ENCODE measurements at places on chromosomes 6 and 20.

DNA sequence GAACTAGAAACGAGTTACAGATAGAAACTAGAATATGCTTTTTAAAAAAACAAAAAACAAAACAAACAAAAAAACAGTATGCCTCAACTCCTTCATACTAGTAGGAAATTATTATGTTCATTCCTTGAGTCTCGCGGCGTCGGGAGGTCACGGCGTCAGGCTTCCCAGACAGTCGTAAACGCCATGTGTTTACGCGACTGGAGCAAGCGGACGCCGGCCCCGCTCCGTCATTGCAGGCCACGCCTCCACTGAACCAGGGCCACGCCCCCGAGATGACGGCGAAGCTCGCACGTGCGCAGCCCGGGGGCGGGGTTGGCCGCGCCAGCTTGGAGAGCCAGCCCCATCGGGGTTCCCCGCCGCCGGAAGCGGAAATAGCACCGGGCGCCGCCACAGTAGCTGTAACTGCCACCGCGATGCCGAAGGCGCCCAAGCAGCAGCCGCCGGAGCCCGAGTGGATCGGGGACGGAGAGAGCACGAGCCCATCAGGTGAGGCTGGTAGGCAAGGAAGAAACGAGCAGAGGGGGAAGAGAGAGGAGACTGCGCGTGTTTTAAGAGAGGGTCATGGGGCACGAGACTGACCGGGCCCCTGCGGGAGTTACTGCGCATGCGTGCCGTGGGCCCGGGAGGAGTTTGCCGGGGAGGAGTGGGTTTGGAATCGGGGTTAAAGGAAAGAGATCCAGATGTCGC is at the start of gene ABCF1:
Gene ABCF1 (plus strand): TSS at position 368 of the 687 bp plus-strand sequence. CDS start 46 bp downstream, at position 414.
- peak; percentile 82 for DNase-seq

DNA sequence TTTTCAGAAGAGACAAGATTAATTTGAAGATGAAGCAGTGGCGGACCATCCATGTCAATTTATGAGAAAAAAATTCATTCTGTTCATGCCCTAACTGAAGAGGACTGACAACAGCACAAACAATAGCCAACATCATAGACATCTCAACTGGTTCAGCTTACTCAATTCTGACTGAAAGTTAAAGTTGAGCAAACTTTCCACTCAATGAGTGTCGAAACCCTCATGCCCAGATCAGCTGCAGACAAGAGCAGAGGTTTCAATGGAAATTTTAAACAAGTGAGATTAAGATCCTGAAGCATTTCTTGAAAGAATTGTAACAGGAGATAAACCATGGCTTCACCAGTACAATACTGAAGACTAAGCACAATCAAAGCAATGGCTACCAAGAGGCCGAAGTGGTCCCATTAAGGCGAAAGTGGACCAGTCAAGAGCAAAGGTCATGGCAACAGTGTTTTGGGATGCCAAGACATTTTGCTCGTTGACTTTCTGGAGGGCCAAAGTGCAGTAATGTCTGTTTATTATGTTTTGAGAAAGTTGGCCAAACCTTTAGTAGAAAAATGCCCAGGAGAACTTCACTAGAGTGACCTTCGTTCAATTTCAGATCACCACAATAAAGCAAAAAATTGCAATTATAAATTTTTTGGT is 6.1 kb upstream of the SFT2D1 start:
- DNase-seq: no peak

DNA sequence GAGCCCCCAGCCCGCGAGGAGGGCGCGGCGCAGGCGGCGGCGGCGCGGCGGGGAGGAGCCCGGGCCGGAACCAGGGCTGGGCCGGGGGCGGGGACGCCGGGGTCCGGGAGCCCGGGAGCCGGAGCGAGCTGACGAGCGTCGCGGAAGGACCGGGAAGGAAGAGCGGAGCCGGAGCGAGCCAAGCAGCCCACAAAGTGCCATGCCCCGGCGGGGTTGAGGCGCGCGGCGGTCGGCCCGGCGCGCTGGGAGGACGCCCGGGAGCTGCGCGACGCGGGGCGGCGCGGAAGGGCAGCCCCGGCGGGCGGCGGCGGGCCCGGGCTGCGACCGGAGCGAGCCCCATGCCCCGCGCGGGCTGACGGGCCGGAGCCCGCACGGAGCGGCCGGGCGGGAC is 289 bp downstream of the FOXP4 start:
- DNase-seq: no peak

GRCh38 chr20:8891039-8891438 is 177.8 kb upstream of the PLCB4 start:
- DNase-seq: no peak

DNA sequence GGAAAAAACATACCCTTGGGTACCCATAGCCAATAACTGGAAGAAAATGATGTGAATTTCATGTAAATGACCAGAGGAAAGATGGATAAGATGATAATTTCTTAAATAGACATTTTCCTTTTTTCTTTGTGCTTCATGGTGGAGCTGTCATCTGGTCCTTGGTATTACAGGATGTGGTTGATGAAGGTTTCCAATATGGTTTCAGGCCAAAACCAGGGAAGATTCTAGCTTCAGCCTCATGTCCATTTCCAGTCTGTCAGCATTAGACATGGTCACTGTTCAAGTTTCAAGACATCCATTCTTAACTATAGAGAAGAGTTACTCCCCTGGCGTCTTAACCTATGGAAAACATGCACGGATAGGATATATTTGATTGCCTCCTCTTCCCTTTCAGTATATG is 63.6 kb downstream of the SSR1 start:
- no peak for DNase-seq

DNA sequence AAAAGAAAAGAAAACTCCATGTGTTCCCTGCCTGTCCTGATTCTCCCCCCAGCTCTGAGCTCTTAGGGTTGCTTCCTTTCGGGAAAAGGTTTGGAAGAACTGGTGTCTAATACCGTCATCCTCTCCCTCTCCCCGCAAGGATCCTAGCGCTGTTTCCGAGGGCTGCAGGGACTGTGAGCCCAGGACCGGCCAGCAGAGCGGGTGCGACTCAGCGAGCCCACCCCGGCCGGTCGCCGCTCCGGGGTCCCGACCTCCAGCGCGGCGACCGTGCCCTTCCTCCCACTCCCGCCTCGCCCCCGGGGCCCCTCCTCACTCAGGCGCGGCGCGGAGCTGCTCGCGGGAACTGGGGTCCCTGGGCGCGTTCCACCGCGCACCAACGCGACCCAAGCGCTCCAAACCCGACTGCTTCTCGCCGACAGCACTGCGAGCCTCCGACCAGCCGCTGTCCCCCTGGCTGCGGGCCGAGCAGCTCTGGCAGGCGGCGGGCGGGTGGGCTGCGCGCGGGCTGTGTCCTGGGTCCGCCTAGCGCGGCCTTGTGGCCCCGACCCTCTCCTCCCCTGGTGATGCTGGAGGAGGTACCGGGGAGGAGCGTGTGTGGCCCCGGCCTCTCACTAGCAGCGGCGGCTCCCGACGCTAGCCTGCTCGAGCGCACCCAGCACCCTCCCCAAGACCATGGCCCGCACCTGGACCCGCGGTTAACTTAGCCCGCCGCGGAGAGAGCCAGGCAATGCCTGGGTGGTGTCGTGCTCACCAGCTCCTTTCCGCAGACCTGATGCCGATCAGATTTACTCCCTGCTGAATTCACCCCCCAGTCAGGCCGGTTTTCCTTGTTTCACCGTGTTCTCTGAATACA is at the start of gene PLA2G7:
Gene PLA2G7 (minus strand): TSS at position 509 of the 853 bp plus-strand sequence. CDS start 12,484 bp downstream, outside the sequence.
- no peak for DNase-seq

- DNase-seq: no peak
Measured at GRCh38 chr6:52000064-52000463, 87.3 kb downstream of the PKHD1 start.

DNA sequence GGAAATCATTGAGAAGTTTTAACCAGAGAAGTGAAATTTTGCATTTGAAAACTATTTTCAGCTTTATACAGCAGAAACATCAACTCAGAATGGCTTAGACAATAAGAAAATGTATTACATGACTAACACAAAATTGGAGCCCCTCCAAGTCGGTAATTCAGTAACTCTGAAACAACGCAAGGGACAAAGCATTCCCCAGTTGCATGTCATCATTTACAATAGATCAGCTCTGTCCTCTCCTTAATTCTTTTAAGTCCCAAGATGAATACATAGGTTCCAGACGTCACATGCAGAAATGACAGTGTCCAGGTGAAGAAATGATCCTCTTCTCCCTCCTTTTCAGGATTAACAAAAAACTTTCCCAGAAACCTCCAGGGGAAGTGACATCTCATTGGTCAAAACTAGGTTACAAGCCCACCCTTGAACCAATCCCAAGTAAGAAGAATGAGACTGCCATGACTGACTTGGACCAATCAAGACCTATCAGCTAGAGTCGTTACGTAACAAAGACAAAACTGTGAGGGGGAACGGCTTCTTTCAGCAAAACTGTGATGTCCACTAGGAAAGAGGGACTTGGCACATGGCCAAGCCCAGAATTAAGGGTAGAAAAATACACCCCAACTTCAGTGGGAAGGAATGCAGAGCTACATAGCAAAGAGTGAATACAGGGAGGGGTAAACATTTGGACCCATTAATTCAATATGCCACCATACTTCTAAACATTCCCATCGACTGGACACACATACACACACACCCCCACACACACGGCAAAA is 149.8 kb upstream of the PRND start:
- DNase-seq: no peak

DNA sequence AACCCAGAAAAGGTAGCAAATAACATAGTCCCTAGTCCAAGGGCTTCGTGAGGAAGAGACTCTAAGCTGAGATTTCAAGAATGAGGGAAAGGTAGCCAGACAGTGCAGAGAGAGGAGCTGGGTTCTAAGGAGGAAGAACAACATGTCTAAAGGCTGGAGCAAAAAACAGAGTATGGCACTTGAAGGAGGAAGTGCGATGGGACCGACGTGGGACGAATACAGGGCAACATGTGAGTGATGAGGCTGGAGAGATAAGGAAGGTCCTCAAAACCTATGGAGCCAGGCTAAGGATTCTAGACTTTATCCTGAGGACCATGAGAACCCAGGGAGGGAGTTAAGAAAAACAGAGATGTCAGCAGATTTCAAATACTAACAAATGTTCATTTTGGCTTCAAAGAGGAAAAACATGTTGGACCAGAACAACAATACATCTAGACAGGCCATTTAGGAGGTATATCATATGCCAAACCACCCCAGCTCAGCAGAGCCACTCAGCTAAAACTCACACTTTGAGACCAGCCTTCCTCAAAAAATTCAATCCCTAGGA is 17.5 kb downstream of the ATXN1 start:
- no peak for DNase-seq

DNA sequence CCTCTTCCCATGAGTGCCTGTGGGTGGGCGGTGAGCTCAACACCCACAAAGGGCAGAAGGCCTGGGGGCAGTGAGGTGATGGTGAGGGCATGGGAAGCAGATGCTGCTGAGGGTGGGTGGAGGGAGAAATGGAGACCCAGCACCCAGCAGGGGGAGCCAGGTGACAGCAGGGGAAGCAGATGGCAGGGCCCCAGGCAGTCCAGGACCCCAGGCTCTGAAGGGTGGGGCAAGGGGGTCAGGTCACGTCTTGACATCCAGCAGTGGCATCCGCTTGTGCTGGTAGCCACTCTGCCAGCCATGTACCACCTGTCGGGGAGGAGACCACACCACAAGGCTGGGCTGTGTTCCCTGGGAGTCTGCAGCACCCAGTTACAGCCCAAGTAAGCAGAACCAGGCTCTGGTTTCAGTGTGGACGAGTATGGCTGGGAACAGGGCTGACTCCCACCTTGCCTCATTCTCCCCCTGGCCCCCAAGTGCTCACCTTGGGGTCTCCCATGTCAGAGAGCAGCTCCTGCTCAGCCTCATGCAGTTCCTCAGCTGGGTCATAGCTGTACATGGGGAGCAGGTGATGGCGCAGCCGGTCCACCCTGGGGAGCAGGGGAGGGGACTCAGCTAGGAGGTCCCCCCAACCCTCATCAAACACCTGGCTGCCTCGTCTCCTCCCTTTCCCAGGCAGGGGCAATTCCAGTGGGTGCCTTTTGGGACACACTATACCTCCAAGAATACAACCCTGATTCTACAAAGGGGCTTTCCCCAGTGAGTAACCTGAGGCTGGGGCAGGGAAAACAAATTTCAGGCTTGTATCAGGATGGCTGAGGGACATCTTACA is 2.0 kb downstream of the SMIM29 start:
- no peak for DNase-seq

DNA sequence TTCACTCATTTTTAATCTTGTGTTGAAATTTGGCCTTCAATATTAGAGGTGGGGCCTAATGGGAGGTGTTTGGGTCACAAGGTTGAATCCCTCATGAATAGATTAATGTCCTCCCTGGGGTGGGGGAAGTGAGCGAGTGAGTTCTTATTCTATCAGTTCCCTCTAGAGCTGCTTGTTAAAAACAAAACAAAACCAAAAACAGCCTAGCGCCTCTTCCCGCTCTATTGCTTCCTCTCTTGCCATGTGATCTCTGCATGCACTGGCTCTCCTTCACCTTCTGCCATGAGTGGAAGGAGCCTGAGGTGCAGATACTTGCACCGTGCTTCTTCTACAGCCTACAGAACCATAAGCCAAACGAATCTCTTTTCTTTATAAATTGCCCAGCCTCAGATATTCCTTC is 89.6 kb upstream of the SLC35F1 start:
- no peak for DNase-seq

DNA sequence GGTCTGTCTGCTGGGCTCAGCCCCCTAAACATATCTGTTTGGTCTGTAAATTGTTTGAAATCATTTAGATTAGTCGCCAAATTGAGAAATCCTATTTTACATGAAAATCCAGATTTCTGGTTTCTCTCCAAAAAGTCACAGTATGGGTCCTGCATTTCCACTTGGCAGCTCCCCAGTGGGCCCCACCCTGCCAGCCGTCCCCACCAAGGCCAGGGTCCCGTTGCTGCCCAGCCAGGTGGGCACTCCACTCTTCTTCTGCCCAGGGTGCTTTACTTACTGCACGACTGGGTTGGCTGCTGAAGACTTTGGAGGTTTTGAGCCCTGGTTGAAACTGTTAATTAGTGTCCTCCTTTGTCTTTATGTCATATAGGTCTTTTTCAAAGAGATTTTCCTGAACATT is 50.4 kb downstream of the ARFGEF2 start:
- DNase-seq: no peak

GRCh38 chr6:147716434-147716833 is 207.9 kb downstream of the SAMD5 start:
- no peak for DNase-seq

- no peak for DNase-seq
Measured at GRCh38 chr20:8215361-8215781, 83.3 kb downstream of the PLCB1 start.

GRCh38 chr6:46320505-46320904 is 149.7 kb upstream of the ENPP5 start:
- no peak for DNase-seq

DNA sequence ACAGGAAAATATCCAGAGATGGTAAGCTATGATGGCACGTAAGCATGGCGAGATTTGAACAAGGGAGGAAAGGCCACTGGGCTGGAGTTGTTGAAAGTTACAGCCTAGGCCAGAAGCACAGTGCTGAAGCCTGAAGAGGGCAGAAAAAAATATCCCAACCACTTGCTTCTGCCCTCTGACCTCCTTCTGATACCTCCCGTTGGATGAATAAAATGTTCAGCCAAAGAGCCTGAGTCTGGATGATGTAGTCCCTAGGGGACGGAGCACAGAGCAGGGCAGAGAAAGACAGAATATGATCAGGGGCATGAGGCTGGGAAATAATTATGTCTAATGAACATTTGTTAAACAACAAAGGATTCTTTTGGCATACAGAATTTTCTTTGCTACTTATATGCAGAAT is 19.7 kb downstream of the KLHL31 start:
- DNase-seq: no peak

DNA sequence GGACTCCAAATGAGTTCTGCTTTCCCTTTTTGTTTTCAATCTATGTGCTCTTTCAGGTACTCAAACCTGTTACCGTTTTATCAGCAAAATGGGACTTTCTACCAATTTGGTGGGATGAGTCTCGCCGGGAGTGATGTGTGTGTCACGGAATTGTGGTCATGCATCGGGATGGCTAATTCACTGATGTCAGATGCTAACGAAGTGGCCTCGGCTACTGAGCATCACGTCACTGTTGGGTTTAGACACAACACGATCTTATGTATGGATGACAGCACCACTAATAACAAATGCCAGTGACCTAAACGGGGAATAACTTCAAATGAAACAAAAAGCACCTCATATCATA is 1.6 kb upstream of the PCK1 start:
- DNase-seq: no peak

Data from non-pigmented ciliary epithelial cell (primary cell).